Endothelial cell of coronary artery (primary cell): ENCODE measurements at places on chromosomes 4 and X. TPM values are rescaled to one million over a fixed set of nuclear protein-coding genes. Genes with fewer than 3 reads are reported as not detected.

The NPY1R gene
- 0.09 TPM in 2 replicates for total RNA-seq

The NWD2 gene
- total RNA-seq = not detected in 2 replicates

The SLC9B2 gene
- 18.4 and 22.1 TPM in 2 replicates for total RNA-seq

The GRXCR1 gene
- not detected in 2 replicates for total RNA-seq

The PAGE4 gene
- total RNA-seq = not detected in 2 replicates

The DOCK11 gene
- total RNA-seq = 0.63 and 2.3 TPM in 2 replicates

The RP2 gene
- total RNA-seq = 21.9 and 30.0 TPM in 2 replicates
